ENCODE measurements at places on chromosomes 6 and 20.

GRCh38 chr6:83470587-83470986 is 39.7 kb upstream of the ME1 start:
- DNase-seq: no peak

DNA sequence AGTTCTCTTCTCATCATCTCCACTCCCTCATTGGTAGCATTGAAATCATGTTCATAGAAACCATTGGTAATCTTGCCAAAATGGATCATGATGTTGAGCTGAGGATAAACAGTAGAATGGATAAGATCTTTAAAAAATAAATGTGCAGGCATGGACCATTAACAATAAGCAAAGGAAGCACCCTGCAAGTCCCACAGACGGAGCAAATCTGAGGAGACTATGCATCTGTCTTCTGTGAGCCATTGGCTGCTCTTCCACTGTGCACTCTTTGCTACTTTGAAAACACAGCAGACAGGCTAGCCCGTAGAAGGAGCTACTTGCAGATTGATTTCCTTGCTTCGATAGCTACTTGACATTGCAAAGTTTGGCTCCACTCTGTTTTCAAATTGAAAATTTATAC is 535.0 kb downstream of the PKHD1 start:
- DNase-seq: no peak

DNA sequence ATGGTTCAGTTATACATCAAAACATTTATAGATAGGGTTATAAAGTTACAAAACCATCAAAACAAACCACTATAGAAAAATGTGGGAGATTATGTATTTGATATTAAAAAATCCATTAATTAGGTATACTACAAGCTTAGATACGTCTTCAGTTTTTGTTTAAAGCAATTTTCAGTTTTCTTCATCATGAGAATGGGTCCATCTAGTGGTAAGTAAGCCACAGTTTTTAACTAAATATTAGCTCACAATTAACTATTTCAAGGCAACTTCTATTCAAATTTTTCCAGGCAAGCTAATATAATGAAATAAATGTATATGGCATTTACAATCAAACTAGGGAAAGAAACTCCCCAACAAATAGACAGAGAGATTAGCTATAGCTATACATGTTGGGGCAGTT is 44.4 kb downstream of the RNGTT start:
- no peak for DNase-seq

DNA sequence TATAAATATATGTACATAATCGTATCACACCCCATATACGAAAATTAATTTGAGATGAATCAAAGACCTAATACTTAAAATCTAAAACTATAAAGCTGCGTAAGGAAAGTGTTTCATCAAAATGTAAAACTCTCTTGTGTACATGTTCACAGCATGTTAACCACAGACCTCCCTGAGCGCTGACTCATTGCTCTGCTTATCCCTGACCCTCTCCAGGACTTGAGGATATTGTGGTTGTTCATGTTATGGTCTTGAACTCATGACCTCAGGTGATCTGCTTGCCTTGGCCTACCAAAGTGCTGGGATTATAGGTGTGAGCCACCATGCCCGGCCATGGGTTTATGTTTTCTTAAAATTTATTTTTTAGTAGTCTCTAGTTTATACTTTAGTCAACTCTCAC is 14.2 kb downstream of the FAM83B start:
- DNase-seq: no peak

DNA sequence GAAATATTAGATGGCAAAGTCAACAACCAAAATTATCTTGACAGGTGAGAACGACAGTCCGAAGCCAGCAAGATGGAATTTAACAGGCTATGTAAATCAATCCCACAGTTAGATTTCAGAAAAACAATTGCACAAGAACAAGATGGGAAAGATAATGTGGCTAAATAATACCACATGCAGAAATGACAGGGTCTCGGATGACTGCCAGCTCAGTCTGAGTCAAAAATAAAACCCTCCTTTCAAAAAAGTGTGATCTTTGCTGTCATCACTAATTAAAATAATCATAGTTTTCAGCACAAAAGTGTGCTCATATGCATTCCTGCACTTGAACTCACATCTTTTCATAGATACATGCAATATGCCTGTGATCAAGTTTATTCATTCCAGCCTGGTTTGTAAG is 25.9 kb downstream of the FOXQ1 start:
- no peak for DNase-seq

DNA sequence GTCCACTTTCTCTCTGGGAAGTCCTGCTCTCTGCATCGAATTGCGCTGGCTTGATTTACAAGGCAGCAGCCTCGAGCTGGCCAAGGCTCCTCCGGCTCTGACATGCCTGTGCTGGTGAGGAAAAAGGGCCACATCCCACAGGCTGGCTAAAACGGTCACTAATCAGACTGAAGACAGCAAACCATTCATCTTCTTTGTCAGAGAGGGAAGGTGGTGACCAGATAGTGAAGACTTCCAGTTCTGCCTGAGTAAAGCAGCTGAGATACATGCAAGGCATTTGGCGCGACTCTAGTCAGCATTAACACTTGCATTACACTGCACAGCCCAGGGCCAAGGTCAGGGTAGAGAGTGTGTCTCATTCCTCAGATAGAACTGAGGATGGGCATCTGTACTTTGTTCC is 203.2 kb upstream of the MAP3K7 start:
- DNase-seq: no peak

DNA sequence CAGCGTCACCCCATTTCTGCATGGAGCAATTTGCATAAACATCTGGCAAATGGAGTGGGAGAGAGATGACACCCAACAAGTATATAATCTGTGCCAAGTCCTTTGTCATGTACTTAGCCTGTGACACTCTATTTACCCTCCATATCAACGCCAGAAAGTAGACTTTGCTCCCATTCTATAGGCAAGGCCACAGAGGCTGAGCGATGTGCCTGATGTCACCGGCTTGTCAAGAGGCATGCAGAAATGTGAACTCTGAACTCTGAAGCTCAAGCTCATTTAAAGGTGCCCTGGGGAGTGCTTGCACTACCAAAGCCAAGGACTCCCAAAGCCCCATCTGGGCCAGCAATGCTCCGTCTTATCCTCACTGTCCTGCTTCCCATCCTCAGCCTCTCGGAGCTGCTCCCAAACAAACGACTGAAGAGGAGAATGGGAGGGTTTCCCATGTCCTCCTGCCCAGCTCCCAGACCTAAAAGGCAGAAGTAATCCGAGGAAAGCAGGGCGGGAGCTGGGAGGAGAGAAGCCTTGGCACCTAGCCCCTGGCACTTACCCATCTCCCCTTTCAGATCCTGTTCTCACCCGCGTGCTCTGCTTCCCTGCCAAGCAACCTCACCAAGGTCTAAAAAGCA is 9.2 kb downstream of the CPNE5 start:
- no peak for DNase-seq

DNA sequence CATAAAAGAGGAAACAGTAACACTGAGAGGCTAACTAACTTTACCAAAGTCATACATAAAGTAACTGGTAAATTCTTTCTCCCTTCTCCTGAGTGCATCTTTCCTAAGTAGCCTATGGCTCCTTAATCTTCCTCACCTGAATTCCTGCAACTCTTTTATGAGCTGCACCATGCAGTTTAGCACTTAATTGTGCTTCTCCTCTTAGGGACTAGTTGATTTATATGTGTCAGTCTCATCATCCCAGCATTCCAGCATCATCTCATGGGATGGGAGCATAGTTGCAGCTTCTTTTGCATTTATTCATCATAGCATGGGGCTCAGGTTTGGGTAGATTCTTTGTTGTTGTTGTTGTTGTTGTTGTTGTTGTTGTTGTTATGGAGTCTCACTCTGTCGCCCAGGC is 3.5 kb upstream of the TSPYL1 start:
- DNase-seq: no peak

DNA sequence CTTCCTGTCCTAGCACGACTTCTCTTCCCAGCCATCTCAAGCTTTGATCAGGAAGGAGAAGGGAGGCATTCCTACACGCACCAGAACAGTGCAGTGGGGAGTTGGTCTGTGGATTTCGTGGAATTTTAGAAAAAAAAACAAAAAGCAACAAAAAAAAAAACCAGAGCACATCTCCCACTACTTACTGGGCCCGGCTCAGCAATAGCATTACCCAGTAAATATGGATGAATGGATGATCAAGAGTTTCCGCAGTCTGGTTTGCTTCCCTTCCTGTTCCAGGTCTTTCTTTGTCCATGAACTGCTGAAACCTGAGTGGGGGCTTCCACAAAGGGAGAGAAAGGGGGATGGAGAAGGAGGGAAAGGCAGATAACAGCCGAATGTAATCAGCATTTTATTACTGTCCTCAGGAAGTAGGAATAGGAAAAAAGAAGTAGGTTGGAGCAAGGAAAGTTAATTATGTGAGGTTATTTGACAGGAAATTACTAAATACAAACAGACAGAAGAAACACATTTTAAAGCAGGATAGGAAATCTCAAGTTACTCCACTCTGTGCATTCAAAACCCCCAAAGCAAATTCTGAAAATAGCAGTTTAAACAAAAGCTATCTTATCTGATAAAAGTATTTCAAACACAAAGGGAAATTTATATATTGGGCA is 349.0 kb downstream of the PRL start:
- DNase-seq: no peak

- no peak for DNase-seq
Measured at GRCh38 chr6:89775150-89775549, 44.4 kb downstream of the MDN1 start.

- no peak for DNase-seq
Measured at GRCh38 chr6:20034408-20034769, 177.9 kb downstream of the MBOAT1 start.
